ENCODE measurements at places on chromosomes 5 and 9. TPM values are rescaled to one million over a fixed set of nuclear protein-coding genes. Genes with fewer than 3 reads are reported as not detected.

GRCh38 chr9:130576176-130576575, 3.2 kb upstream of the FUBP3 start:
- DNase-seq: no peak

SPINK5 gene
- total RNA-seq: 3.2 TPM

- DNase-seq: no peak
Measured at GRCh38 chr5:43274435-43275114, 38.6 kb downstream of the HMGCS1 start.

DNA sequence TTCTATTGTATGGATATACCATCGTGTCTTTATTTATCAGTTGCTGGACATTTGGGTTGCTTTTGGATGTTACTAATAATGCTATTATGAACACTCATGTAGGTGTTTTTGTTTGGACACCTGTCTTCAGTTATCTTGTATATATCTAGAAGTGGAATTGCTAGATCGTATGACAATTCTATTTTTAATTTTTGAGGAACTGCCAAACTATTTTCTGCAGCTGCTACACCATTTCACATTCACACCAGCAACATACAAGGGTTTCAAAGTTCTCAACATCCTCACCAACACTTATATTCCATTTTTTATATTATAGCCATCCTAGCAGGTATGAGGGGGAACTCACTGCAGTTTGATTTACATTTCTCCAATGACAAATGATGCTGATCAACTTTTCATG, 324.6 kb downstream of the CAAP1 start:
- DNase-seq: no peak

FXN gene
- 17.5 TPM for total RNA-seq

DNA sequence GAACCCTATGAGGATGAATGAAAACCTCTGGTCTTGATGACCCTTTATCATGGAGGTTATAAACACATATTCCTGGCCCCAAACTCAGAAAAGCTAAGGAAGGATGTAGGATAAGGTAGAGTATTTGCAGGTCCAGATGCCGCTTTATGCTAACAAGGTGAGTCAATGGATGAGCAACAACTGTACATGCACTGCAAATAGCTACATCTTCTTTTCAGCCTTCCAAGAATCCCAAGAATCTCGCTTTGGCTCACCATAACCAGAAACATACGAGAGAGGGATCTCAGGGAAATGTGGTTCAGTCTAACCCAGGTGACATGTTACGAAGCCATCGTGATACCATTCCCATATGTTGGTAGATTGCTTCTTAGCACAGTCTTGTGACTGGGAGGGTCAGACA, 152.3 kb upstream of the ANKH start:
- DNase-seq: no peak

DNA sequence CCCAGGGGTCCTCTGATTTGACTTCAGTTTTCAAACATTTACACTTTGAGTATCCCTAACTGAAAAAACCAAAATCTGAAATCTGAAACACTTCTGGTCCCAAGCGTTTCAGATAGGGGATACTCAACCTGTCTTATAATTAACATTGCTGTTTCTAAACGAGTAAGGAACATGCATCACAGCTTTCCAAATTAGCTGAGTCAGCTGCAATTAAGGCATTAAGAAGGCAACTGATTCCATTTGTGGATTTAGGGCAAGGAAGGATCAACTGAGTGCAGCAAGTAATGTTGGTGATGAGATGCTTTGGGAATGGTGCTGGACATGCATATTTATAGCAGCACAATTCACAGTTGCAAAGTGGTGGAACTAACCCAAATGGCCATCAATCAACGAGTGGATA, 168.6 kb downstream of the ACER2 start:
- DNase-seq: no peak

DNA sequence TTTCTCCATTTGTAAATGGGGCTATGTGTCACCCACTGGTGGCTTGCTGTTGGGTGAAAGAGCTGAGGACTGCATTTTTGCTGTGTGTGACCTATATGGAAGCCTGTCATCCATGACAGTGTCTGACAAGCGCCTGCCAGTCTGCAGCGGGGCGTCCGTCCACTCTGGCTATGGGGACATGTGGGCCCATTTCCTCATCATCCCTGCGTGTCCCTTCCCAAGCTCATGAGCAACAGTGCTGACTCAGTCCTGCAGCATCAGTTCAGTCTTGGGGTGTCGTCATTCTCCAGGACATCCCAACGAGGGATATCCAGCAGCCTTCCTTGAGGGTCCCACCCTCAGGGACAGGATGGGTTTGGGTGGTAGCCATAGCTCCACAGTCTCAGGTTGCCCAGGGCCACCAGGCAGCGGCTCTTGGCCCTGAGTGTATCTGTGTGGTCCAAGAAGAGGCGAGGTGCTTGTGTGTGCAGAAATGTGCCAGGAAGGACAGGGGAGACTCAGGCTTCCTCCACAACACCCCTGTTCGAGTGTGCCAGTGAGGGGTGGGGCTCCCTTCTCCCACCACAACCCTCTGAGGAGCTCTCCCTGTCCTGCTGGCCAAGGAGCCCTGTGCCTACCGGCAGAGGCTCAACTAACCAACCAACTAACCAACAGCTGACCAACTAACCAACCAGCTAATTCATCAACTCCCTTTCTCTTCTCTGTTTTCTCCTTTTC, 2.1 kb downstream of the FGD3 start:
- no peak for DNase-seq

GRCh38 chr5:84362061-84362720, 22.5 kb downstream of the EDIL3 start:
- DNase-seq: no peak

- DNase-seq: no peak
Measured at GRCh38 chr5:73296772-73297171, 123.8 kb downstream of the TMEM174 start.

GRCh38 chr5:14695152-14695551, 30.6 kb downstream of the OTULIN start:
- no peak for DNase-seq

DNA sequence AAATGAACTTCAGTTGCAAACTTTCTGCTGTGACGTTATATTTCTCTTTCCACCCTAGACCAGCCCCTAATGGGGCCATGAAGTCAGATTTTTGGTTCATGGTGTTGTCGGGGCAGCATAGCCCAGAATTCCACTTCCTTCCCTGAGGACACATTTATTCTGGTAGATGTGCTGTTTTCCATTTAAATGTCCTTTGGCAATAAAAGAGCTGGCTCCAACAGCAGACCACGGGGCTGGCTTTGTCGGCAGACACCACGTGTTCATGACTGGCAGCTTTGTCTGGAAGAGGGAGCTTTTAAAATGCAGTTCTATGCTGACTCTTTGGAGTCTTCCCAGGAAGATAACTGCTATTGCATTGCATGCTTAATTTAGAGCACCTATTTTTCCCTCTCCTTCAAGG, 17.6 kb upstream of the LCP2 start:
- peak; percentile 62 for DNase-seq

DNA sequence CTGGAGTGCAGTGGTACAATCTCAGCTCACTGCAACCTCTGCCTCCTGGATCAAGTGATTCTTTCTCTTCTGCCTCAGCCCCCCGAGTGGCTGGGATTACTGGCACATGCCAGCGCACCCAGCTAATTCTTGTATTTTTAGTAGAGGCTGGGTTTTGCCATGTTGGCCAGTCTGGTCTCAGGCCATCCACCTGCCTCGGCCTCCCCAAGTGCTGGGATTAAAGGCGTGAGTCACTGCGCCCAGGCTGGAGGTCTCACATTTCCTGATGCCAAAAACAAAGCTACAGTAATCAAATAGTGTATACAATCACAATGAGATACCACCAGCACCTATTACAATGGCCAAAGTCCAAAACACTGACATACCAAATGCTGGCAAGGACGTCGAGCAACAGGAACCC, 51.1 kb downstream of the TTLL11 start:
- no peak for DNase-seq

DNA sequence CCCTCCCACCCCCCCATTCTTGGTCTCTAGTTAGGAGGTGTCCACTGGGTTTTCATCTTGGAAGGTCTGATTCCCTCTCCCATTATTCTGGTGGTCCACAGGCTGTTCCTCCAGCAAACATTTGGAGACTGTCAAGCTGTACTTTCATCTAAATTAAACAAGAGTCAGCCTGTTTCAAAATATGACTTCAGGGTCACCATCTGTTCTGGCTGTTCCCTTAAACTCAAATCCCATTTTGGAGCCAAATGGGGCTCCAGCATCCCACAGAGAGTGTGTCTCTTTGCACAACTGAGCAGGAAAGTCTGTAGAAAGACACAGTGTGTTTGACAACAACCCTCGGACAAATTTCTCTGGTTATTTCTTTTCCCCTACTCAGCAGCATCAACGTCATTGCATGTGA, 20.5 kb downstream of the COL15A1 start:
- DNase-seq: no peak

LMNB1 gene
- total RNA-seq: 7.3 TPM

DNA sequence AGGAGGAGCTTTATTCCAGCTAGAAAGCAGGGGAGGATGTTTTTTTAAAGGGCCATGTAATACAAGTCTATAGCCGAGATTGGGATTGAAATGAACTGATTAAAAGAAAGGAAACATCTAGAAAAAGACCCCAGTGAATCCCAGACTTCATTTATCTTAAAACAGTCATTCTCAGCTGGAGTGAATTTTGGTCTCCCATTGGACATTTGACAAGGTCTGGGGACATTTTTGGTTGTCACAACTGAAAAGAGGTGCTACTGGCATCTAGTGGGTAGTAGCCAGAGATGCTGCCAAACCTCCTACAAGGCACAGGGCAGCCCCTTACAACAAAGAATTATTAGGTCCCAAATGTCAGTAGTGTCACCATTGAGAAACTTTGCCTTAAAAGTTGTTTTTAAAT, 16.3 kb upstream of the SPINK4 start:
- no peak for DNase-seq

CDO1 gene
- 3.5 TPM for total RNA-seq

GAS1 gene
- 11.6 TPM for total RNA-seq

- DNase-seq: peak; percentile 95
Measured at GRCh38 chr9:113580041-113580953, 116.8 kb downstream of the RGS3 start.

GRCh38 chr5:50646591-50646990, 19.8 kb upstream of the PARP8 start:
- no peak for DNase-seq

NR5A1 gene
- total RNA-seq: not detected

GRCh38 chr5:2430606-2431005, 320.9 kb downstream of the IRX2 start:
- DNase-seq: no peak

DNA sequence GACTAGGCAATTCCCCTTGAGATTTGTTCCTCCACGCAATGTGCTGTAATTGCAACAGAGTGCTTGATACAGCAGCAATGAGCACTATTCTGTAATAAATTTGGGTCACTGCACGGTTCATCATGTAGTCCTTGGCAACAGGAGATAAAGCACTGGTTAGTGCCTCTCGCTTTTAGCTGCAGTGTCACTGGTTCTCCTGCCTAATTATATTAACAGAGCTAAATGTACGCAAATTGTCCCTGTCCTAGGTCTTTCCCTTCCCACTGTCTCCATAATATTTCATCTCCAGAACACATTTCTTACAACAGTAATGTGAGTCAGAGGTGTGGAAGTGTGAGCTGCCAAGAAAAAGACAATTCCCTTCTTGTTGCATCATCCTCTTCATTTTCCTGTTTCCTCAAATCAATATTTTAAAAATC, 553.1 kb downstream of the ZNF608 start:
- no peak for DNase-seq

GRCh38 chr5:36150676-36151433, 832 bp downstream of the LMBRD2 start:
- no peak for DNase-seq

DNA sequence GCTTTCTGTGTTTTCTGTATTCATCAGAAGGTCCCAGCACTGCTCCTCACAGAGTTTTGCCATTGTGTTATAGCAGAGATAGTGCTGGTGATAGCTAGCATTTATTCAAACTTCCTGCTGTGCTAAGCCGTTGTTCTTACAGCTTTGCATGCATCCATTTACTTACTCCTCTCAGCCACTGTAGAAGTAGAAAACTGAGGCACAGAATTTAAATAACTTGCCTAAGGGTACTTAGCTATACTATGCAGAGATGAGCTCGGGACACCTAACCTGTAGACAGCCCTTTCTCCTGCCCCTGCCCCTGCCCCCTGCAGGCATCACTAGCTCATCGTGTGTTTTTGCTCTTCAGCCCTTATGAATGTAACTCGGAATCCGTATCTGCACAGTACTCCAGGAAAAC, 227.6 kb downstream of the SAXO1 start:
- DNase-seq: no peak

GRCh38 chr5:135033901-135034235, at the start of gene PITX1:
Gene PITX1 (minus strand): TSS chr5:135034228. CDS start chr5:135033881, 347 bp downstream.
- DNase-seq: no peak

GRCh38 chr9:89160806-89161205, 17.8 kb downstream of the SHC3 start:
- DNase-seq: no peak

DNA sequence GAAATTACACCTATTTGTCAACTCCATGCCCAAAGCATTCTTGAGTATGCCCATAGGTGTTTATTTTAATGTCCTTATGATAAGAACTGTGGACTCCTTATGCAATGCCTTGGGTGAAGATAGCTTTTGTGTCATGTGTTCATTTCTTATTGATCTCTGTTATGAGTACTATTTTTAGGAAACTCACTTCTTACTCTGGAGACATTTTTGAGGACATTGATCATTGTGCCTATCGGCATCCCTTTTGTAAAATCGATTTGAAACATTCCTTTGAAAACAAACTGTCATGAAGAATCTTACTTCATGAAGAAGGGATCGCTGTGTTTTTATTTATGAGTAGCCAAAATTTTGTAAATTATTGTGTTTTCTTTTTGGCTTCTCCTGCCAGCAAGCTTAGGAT, 257.3 kb downstream of the NTRK2 start:
- no peak for DNase-seq

DNA sequence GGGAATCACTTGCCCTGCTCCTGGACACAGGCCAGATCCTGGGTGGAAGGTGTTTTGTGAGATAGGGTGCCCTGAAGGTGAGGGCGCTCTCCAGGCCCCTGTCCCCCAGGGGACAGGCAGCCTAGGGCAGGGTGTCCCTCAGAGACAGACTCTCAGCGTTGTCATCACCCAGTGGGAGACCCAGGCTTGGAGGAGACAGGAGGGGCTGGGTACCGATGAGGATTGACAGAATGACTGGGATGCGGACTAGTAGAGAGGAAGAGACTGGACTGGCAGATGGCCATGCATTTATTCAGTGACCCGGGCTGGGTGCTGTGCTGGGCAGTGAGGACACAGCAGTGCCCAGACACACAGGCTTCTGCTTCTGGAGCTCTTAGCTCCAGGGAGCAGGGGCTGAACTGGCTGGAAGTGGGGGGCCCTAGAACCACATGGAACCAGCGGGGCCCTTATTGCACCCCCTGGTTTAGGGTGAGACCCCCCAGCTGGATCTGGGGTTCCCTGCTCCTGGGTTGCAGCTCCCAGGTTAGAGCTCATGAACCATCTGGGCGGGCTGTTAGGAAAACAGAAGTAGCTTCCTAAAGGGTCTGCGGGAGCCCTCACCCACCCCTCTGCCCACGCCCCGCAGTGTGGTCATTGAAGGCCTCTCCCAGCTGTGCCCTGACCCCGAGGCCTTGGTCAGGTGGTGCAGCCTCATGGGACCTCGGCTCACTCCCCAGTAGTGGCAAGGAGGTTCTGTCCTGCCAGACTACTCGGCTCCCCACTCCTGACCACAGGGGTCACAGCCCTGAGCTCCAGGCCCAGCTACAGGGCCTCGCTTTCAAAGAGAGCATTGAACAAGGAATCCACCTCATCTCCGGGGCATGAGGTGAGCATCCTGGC, 116.7 kb upstream of the LMX1B start:
- DNase-seq: no peak

Data from ureter (tissue), 1 donor.